ENCODE measurements at places on chromosomes 1 and 21.

GRCh38 chr1:46606255-46606965, 2.3 kb upstream of the MKNK1 start:
- DNase-seq = no peak

DNA sequence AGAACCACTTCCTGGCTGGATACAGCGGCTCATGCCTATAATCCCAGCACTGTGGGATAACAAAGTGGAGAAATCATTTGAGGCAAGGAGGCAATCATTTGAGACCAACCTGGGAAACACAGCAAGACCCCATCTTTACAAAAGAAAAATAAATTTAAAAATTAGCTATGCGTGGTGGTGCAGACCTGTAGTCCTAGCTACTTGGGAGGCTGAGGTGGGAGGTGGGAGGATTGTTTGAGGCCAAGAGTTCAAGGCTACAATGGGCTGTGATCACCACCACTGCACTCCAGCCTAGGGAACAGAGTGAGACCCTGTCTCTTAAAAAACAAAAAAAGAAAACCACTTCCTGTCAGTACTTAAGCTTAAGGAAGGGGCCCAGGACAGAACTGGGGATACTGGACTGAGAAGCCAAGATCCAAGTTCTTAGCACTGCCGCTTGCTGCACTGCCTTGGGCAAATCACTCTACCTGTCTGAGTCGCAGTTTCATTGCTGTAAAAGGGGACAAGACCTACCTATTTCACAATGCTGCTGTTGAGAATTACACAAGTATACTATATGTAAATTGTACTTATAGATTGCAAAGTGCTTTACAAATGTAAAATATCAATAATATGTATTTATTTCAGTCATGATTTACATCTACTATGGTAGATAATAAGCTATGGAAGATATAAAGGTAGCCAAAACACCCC, 154.9 kb downstream of the RERE start:
- DNase-seq = no peak

- no peak for DNase-seq
Observed at GRCh38 chr1:73659136-73659535, 538.8 kb downstream of the LRRIQ3 start.

GRCh38 chr1:228691926-228692325, 43.4 kb upstream of the RHOU start:
- no peak for DNase-seq

DNA sequence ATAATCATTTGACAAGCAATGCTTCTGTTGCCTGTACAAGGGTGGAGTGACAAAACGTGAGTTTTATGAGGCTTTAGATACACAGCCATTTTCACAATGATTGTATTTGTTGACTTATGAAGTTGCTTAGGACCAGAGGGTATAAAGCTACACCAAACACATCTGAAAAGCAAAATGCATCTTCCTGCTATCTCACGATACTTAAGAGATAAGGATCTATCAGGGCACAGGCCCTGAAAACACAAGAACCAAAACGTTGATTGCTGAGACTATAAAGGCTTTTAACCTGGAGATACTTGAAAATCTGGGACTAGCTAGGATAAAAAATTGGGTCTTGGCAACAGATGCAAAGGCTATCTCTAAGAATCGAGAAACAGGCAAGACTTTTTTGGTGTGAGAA, 115.7 kb downstream of the SLC5A9 start:
- no peak for DNase-seq

- no peak for DNase-seq
Observed at GRCh38 chr21:45248301-45248892, 39.3 kb downstream of the POFUT2 start.

DNA sequence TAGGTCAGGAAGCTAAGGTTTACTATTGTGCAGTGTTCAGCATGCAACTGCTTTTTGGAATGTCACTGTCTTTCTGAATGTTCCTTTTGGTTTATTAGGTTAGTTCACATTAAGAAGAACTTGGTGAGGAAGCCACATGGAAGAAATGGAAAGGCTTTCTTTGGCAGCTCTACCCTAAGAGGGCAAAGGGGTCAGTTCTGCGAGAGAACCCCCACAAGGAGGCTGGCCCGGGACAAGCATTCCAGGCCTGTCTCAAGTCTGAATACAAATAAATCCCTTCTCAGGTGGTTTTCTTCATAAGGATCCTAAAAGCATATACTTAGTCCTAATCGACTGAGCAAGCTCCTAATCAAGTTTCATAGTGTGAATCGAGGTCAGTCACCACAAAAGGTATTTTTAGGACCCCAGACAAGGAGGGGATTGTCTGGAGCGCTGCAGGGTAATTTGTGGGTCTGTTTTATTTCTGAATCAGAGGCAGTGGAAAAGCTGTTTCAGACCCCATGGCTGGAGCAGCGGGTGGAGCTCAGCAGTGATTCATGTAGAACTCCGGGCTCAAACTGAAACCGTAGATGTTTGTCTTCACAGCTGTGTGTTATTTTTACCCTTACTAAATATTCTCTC, 63.3 kb downstream of the ERG start:
- no peak for DNase-seq

DNA sequence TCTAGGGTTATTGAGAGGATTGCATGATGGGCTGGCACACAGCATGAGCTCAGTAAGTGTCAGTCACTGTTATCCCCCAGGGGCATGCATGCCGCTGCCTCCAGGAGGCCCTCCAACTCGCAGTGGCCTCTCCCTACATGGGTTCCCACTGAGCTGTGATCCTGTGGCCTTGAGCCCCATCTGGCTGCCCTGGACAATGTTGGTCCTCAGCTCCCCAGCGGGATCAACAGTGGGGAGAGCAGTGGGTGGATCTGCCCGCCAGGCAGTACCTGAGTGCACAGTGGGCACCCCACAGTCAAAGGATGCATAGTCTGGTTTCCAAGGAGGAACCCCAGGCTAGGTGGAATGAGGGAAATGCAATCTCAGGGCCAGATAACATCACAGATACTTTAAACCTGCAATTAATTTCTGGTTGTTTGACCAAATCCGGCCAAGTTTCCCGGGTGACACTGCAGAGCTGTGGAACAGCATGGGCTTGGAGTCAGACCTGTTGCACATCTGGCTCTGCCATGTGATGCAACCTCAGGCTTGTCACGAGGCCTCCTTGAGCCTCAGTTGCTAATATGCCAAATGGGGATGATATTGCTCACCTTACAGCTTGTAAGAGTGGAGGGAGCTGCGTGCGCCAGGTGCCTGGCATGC, 9.3 kb downstream of the PADI3 start:
- DNase-seq = no peak

DNA sequence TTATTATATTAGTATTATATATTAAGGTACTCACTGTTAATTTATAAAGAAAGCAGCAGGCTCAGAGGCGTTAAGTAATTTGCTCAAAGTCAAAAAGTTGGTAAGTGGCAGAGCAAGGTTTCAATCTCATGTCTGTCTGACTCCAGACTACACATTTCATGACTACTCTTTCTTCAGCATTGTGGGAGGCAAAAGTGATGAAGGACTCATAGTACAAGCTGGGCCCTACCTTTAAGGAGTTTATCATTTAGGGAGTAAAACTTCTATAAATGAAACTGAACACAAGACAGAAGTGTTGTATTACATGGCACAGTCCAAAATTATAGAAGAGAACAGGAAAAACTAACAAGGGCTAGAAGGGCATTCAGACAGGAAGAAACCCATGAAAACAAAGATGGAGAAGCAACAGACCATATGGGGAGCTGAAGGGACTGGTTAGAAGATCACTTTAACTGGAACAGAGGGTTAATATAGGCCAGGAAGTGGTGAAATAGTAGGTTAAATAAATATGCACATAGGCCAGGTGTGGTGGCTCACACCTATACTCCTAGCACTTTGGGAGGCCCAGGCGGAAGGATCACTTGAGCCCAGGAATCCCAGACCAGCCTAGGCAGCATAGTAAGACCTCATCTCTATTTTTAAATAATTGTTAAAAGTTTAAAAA, 11.5 kb downstream of the SORT1 start:
- DNase-seq = no peak

GRCh38 chr1:154741741-154742495, 128.2 kb downstream of the KCNN3 start:
- no peak for DNase-seq

- no peak for DNase-seq
Observed at GRCh38 chr1:167629681-167630567, at the start of gene RCSD1. Gene RCSD1 (plus strand): TSS chr1:167630232. CDS start chr1:167630424, 192 bp downstream.

DNA sequence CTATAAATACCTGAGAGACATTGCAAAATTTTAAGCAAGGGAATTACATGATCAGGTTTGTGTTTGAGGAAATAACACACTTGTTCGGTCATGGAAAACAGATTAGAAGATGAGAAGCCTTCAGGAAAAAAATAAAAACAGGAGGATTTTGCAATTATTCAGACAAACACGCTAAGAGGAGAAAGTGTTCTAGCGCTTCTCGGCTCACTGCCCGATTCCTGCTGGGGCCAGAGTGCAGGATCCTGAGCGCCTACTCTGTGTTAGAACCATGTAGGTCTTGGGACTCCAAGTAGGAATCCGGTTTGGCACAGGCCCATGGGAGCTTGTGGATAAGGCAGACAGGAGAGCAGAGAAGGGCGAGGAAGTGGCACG, 8.1 kb upstream of the PRELP start:
- no peak for DNase-seq

GRCh38 chr1:170071378-170071777, 3.1 kb downstream of the KIFAP3 start:
- no peak for DNase-seq

- no peak for DNase-seq
Observed at GRCh38 chr1:6065093-6065858, 19.6 kb downstream of the KCNAB2 start.

DNA sequence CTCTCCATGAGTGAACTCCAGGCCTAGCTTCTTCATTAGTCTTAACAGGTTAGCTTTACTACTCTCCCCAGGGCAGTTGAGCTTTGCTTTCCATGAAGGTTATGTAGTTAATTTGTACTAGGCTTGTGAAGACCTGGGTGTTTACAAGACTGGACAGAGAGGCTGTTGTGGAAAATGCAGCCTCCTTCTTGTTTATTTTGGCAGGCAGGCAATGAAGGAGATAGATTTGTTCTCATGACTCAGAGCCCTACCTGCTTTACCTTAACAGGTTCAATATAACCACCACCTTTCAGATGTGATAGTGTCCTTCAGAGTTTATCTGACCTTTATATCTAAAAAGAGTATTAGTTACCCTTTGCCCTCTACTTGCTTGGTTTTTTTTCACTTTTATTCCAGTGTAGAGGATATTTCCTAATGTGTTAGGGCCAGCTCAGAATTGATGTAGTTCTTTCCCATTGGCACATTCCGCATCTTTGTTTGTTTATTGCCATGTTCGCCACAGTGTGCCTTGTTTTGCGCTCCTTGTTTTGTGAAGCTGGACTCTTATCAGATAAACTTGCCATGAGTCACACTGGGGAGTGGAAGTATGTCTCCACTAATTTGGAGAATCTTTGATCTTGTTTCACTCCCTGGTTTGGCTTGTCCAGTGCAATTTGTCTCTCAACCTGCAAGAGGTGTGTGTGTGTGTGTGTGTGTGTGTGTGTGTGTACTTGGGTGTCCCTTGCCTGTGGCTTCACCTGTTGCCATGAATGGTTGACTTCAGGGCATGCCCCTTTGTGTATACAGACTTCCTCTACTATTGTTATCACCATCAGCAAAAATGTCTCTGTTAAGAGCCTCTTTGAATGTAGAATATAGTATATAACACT, 87.4 kb upstream of the MACF1 start:
- DNase-seq = no peak

DNA sequence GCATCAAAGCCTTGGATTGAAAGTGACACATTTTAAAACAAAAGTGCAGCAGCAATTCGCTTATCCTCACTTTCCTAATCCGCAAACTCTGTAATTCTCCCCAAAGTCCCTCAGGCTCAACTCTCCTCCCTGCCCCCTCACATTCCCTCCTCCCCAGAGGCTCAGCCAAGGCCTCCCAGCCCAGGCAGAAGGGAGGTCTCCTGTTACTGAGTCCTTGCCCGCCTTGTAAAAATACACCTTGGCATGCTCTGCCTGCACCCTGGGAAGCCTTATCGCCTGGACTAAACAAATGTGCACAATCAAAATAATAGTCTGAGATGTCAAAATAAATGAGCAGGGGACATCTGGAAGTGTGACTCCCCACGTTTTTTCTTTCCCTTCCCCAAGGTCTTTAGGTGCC, 109.7 kb downstream of the PLXNA2 start:
- no peak for DNase-seq

DNA sequence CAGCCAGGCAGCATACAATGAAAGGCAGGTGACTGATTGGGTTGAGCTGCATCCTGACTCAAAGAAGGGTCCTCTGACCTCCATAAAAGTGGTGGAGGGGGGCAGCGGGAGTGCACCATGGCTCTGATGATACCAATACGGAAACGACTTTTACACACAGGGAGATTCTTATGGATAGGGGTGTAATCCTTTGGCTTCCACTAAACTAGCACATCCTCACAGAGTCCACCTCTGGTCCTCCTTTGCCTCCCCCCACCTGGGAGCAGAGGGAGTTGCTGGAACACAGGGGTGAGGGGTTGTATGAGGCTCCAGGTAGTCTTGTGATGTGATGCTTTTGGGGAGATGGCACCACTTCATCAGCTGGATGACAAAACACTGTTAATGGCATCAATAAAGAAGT, 361.0 kb downstream of the BARHL2 start:
- DNase-seq = no peak

DNA sequence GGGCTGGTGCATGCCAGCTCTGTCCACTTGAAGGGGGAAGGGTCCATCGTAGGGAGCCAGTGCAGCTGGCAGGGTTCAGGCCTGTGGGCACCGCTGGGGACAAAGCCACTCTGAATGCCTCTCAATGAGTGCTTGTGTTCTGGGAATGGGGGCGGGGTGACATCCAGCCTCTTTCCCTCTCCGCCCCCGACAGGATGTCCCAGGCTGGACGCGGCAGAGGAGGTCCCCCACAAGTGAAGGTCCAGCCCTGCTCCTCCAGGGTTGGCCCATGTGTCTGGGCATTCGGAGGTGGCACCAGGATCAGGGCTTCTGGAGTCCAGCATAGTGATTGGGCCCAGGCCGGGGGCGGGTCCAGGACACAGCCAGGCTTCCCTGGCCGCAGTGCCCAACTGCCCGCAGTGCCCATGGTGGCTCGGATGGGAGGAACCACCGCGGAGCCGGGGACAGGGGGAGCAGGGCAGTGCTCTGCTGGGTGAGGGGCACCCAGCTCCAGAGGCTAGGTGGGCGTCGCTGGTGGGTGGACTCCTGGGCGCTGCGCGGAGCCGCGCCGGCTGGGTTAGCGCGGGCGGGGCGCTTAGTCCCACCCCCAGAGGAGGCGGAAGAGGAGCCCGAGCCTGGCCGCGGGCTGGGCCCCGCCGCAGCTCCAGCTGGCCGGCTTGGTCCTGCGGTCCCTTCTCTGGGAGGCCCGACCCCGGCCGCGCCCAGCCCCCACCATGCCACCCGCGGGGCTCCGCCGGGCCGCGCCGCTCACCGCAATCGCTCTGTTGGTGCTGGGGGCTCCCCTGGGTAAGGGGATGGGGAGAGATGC, at the start of gene SHISA4:
Gene SHISA4 (plus strand): TSS at position 617 of the 808 bp plus-strand sequence. CDS start 97 bp downstream, at position 714.
- DNase-seq = no peak
